T47D (cell line): ENCODE measurements at places on chromosomes 12 and 14.
A peak's percentile ranks its signal among the peaks of the same experiment; 100 is the strongest.

- peak; percentile 9 for DNase-seq
These were observed 383.4 kb downstream of the VRK1 start for GRCh38 chr14:97180304-97181200.

DNA sequence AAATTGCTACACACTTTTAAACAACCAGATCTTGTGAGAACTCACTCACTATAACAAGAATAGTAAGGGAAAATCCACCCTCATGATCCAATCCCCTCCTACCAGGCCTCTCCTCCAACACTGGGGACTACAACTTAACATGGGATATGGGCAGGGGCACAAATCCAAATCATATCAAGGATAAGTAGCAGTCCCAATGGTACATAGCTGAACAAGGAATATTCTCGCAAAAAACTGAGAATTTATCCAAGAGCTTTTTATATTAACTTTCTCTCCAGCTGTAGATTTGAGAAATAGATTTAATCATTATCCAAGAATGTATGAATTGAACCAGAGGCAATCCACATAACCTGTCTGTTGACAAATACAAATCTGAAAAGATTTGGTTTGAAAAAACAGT, 185.2 kb downstream of the TMTC3 start:
- DNase-seq, result no peak

GRCh38 chr12:7806863-7807487, 17.8 kb downstream of the NANOG start:
- DNase-seq, result peak; percentile 6

DNA sequence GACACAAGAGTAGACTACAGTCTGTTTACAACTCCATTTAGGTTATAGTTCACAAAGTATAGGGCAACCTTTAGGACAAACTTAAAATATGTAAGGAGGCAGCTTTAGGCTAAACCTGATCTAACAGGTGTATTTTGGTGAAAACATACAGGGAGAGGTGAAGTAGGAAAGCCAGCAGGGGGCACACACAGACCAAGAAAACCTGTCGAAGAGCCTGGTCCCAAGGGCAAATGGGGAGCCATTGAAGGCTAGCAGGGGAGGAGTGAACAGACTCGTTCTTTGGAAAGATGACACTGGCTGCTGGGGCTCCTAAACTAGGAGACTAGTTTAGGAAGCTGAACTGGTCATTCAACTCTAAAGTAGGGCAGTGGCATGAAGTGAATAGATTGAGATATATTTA, 138.8 kb upstream of the WSCD2 start:
- peak; percentile 44 for DNase-seq

GRCh38 chr12:88633312-88633711, 53.0 kb upstream of the KITLG start:
- no peak for DNase-seq

- DNase-seq, result no peak
These were observed 7.1 kb upstream of the TBX5 start for GRCh38 chr12:114412825-114413749.

GRCh38 chr12:55001198-55001868, 16.8 kb upstream of the TESPA1 start:
- DNase-seq, result no peak

DNA sequence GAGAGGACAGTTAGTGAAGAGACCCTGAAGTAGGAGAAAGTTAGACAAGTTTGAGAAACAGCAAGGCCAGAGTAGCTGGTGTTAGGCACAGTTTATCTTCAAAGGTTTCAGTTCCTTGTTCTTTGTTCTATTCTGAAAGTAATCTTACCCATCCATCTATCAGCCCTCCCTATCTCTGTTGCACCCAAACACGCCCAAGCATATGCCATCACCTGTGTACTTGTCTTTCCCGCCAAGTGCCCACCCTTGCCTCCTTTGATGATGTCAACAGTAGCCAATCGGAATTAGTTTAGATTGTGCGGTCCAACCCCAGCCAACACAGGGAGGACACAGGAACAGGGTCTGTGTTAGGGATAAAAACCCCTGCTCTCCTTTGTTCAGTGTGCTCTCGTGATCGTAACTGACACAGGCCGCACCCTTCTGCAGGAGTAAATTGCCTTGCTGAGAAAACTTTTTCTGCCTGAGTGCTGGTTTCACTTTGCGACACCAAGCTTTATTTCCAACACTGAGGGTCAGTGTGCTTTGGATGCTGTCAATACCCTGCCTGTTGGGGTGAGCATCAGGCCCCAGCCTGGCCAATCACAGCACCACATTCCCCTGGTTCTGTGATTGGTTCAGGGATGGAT, 4.7 kb upstream of the TMEM229B start:
- DNase-seq, result no peak

- no peak for DNase-seq
These were observed 43.5 kb downstream of the MIPOL1 start for GRCh38 chr14:37241198-37241597.

DNA sequence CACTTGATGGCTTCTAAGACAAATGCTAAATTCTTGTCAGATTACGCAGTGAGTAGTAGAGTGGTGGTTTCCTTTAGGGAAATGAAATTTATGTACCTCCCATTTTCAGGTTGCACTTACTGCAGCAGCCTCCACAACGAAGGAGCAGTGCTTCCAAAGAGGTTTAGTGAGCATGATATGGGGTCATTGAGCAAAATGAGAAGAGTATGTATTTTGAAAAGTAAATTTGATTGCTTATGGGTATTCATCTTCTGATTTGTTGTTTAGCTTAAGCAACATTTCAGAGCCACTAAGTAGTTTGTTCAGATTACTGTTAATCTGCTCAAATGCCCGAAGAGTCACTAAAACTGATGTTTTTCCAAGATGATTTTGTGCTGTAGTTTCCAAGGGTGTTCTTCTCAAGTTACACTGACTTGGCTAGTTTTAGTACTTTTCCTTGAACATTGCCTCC, 493.6 kb downstream of the PCNX1 start:
- DNase-seq, result no peak

GRCh38 chr14:95341115-95341514, 21.4 kb upstream of the CLMN start:
- DNase-seq, result no peak

GRCh38 chr14:99124482-99125105, 147.4 kb downstream of the BCL11B start:
- no peak for DNase-seq

DNA sequence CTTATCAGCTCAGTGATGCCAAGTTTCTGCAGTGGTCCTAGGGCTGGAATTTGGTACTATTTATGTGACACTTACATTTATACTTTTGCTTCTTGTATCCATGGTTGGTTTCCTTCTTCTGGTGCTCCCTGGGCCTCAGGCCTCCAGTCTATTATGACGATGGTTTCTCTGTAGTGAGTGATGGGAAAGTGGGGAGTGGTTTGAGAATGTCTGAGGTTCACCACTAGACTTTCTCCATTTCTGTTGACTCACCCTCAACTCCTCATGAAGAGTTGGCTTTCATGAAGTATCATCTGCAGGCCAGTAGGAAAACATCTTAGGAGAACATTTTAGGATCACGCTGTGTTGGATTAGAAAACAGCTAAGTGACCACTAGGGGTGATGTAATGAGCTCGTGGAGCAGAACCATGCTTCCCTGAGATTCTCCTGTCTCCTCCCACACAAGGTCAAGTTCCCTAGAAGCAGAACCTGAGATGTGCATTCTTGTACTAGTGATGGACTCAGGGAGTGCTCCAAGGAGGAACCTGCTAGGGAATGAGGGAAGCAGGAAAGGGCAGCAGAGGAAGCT, 32.1 kb downstream of the RPH3A start:
- DNase-seq, result peak; percentile 26

- DNase-seq, result no peak
These were observed 698.9 kb downstream of the BCL11B start for GRCh38 chr14:98573082-98573481.

GRCh38 chr12:98752726-98753125, 107.6 kb downstream of the APAF1 start:
- DNase-seq, result no peak

- no peak for DNase-seq
These were observed 467.3 kb downstream of the NRXN3 start for GRCh38 chr14:78637489-78637888.

- no peak for DNase-seq
These were observed 29.0 kb upstream of the MED13L start for GRCh38 chr12:116306506-116306905.

DNA sequence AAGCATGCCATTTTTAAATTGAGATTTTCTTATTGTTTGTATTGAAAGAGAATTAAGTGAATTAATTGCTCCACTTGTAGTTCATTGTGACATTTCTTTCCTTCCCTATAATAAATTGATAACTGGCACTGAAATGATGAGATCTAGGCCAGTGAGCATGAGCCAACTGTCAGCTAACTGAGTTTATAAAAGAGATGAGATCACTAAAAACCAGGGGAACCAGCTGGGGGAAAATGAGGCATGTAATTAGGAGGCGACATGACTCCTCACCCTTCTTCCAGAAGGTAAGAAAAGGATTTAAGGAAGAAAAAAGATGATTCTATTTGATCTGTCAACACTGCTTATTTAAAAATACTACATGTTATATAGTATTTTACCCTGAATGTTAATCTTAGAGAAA, 104.5 kb upstream of the DNM1L start:
- no peak for DNase-seq

DNA sequence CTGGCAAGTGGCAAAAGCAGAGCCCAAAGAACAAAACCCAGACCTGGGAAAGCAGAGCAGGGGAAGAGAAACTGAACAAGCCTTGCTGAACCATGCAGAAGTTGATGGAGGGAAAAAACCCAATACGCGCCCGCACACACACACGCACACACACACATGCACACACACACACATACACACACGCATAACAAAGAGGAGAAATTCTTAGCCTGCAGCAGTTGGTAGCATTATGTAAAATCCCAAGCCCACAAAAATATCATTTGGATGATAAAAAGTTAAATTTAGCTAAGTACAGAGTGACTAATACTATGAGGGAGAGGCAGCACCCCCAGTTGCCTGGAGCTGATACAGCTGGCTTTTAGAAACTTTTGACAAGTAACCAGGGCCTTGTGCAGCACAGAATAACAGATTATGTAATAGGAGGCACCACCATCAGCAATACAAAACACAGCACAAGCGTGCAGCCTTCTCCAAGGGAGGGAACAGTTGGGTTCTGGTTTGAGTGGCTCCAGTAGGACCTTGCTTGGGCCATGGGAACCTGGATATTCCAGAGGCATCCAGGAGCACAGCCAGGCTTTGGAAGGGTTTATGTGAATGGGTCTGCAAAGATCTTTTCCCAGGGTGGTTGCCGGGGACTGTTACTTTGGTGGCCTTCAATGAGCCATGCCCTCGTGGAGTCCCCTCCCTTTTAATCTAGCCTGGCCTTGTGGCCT, 35.3 kb downstream of the PITPNM2 start:
- DNase-seq, result no peak

DNA sequence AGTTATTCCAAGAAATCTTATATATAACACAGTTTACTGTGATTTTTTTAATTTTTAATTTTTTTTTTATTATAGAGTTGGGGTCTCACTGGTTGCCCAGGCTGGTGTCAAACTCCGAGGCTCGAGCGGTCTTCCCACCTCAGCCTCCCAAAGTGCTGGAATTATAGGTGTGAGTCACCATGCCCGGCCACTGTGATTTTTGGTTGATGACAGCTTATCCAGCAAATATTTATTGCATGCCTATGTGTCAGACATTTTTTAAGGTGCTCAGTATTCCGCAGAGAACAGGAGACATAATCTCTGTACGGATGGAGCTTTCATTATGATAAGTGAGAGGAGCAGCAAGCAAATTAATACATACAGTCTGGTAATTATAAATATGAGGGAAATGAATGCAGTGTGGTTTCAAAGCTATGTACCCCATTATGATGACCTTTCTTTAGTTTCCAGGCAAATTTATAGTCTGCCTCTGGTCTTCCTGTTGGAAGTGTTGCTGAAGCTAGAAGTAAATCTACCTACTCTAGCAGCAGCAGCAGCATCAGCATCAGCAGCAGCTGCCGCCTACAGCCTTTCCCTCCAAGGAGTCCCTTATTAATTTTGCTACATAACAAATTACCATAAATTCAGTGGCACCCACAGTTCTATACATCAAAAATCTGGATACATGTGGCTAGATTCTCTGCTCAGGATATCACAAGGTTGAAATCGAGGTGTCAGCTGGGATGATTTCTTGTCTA, 32.3 kb downstream of the FRS2 start:
- DNase-seq, result no peak

GRCh38 chr14:61996753-61997152, 234.5 kb downstream of the SNAPC1 start:
- no peak for DNase-seq

- peak; percentile 100 for DNase-seq
These were observed at the start of gene TBX3 for GRCh38 chr12:114684098-114684869. TBX3 (minus strand) TSS chr12:114684175; CDS start chr12:114683200, 975 bp downstream.
